ENCODE measurements at places on chromosomes 16 and 17. TPM values are rescaled to one million over a fixed set of nuclear protein-coding genes. Genes with fewer than 3 reads are reported as not detected.

Gene C16orf89
- polyA plus RNA-seq = 3.1 TPM

Gene HCRT
- 0.13 TPM for polyA plus RNA-seq

Gene POLR3K
- 9.5 TPM for polyA plus RNA-seq

Gene PIRT
- polyA plus RNA-seq = 6.5 TPM

Gene OTOP3
- polyA plus RNA-seq = 13.8 TPM

Gene ICAM2
- polyA plus RNA-seq = 15.1 TPM

Gene C16orf46
- polyA plus RNA-seq = 0.93 TPM

Gene PALB2
- 17.3 TPM for polyA plus RNA-seq

Gene SLC35G6
- polyA plus RNA-seq = 0.52 TPM

Gene C1QBP
- polyA plus RNA-seq = 140 TPM

Gene CPSF4L
- polyA plus RNA-seq = 0.21 TPM

Gene NPLOC4
- polyA plus RNA-seq = 47.8 TPM

Gene CDYL2
- 5.1 TPM for polyA plus RNA-seq

Gene CCL4
- 6.9 TPM for polyA plus RNA-seq

Gene TMEM235
- polyA plus RNA-seq = 0.10 TPM

Gene HBA1
- 1,041 TPM for polyA plus RNA-seq

All from large intestine (tissue), 12 donors.